ENCODE measurements at places on chromosomes 13 and 19. TPM values are rescaled to one million over a fixed set of nuclear protein-coding genes. Genes with fewer than 3 reads are reported as not detected.

Gene FFAR2
- total RNA-seq: not detected

Gene RGL3
- total RNA-seq: 1.7 TPM

Gene CGB1
- not detected for total RNA-seq

Gene ZNF730
- total RNA-seq: not detected

Gene PCSK4
- 0.19 TPM for total RNA-seq

Gene CYP2F1
- total RNA-seq: not detected

Data from cardiac ventricle fibroblast (primary cell).